Cardiac ventricle fibroblast (primary cell): ENCODE measurements at places on chromosomes 13 and 19. TPM values are rescaled to one million over a fixed set of nuclear protein-coding genes. Genes with fewer than 3 reads are reported as not detected.

SLC25A42 gene
- total RNA-seq = 6.2 and 8.1 TPM in 2 replicates

NPAS1 gene
- 6.3 and 9.2 TPM in 2 replicates for total RNA-seq

DAND5 gene
- total RNA-seq = not detected in 2 replicates

LGI4 gene
- total RNA-seq = 0.05 and 0.37 TPM in 2 replicates

OLFM2 gene
- total RNA-seq = 14.7 and 18.8 TPM in 2 replicates

TPTE2 gene
- total RNA-seq = not detected in 2 replicates

KCNK6 gene
- 2.3 and 2.8 TPM in 2 replicates for total RNA-seq

CLEC4G gene
- total RNA-seq = not detected in 2 replicates

S1PR4 gene
- total RNA-seq = not detected in 2 replicates

U2AF2 gene
- 86.1 and 111 TPM in 2 replicates for total RNA-seq

ZNF765 gene
- total RNA-seq = 4.0 and 5.3 TPM in 2 replicates

RTBDN gene
- not detected in 2 replicates for total RNA-seq

CPB2 gene
- not detected in 2 replicates for total RNA-seq

RNF17 gene
- total RNA-seq = not detected in 2 replicates

TIMM13 gene
- total RNA-seq = 37.6 and 44.0 TPM in 2 replicates

ATXN8OS gene
- not detected in 2 replicates for total RNA-seq

S1PR5 gene
- total RNA-seq = not detected in 2 replicates

PCSK4 gene
- total RNA-seq = 0.19 and 0.49 TPM in 2 replicates

LHB gene
- not detected in 2 replicates for total RNA-seq

PSPN gene
- total RNA-seq = 0.87 and 2.4 TPM in 2 replicates

IGFL2 gene
- total RNA-seq = not detected in 2 replicates

FGF21 gene
- total RNA-seq = not detected in 2 replicates

KCNN4 gene
- not detected in 2 replicates for total RNA-seq

SLC6A16 gene
- 0.19 TPM in 1 of 2 replicates, not detected in the other for total RNA-seq

GPC6 gene
- 52.5 and 57.8 TPM in 2 replicates for total RNA-seq

ADGRE1 gene
- not detected in 2 replicates for total RNA-seq

KL gene
- total RNA-seq = not detected in 2 replicates

ZNF763 gene
- 0.64 and 1.1 TPM in 2 replicates for total RNA-seq

PEX11G gene
- 2.4 and 8.0 TPM in 2 replicates for total RNA-seq

EDDM13 gene
- not detected in 2 replicates for total RNA-seq

CDADC1 gene
- total RNA-seq = 3.5 and 4.0 TPM in 2 replicates

PRODH2 gene
- total RNA-seq = not detected in 2 replicates

GPR4 gene
- total RNA-seq = 1.8 TPM in 2 replicates

SMAD9 gene
- 7.1 and 7.8 TPM in 2 replicates for total RNA-seq

ZNF154 gene
- total RNA-seq = 3.6 and 4.7 TPM in 2 replicates

FXYD7 gene
- total RNA-seq = not detected in 2 replicates

LILRA5 gene
- total RNA-seq = not detected in 2 replicates
